ENCODE measurements at places on chromosomes 5 and 9. TPM values are rescaled to one million over a fixed set of nuclear protein-coding genes. Genes with fewer than 3 reads are reported as not detected.

GRCh38 chr5:139592289-139592688 lies 31.1 kb downstream of the UBE2D2 start:
- ATAC-seq = no peak

DNA sequence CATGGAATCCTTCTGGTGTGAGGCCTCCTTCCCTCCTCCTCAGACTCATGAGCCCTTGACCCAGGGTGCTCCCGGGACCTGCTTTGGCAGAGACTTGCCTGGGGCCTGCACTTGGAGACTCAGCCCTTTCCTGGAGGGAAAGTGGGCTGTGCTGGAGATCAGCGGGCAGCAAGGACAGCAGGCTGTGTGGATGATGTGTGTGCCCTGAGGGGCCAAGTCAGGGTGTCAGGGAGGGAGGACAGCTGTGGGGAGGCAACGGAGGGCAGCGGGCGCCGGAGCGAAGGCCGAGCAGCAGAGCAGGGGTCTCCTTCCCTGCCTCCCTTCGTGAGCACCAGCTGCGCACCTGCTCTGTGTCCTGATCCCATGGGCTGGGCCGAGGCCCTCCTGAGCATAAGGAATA lies 6.1 kb upstream of the CSF2 start:
- ATAC-seq = no peak

GRCh38 chr5:62395210-62395950 lies 8.3 kb downstream of the DIMT1 start:
- ATAC-seq = peak; percentile 75

Gene SLC36A3
- not detected for total RNA-seq

All from activated T-helper 17 cell treated with anti-CD3 and anti-CD28 coated beads, Interleukin-2, amount 50 U/mL, for 72 hours (primary cell).